ENCODE measurements at places on chromosomes 3 and 15.

- DNase-seq = no peak
Observed at GRCh38 chr3:109939817-109940216, 602.5 kb upstream of the DPPA4 start.

GRCh38 chr3:190972840-190973270 lies 110.4 kb upstream of the GMNC start:
- DNase-seq = no peak

- DNase-seq = no peak
Observed at GRCh38 chr15:40253167-40253790, 14.4 kb downstream of the PAK6 start.

- no peak for DNase-seq
Observed at GRCh38 chr3:42843713-42844411, 31.8 kb downstream of the CYP8B1 start.

DNA sequence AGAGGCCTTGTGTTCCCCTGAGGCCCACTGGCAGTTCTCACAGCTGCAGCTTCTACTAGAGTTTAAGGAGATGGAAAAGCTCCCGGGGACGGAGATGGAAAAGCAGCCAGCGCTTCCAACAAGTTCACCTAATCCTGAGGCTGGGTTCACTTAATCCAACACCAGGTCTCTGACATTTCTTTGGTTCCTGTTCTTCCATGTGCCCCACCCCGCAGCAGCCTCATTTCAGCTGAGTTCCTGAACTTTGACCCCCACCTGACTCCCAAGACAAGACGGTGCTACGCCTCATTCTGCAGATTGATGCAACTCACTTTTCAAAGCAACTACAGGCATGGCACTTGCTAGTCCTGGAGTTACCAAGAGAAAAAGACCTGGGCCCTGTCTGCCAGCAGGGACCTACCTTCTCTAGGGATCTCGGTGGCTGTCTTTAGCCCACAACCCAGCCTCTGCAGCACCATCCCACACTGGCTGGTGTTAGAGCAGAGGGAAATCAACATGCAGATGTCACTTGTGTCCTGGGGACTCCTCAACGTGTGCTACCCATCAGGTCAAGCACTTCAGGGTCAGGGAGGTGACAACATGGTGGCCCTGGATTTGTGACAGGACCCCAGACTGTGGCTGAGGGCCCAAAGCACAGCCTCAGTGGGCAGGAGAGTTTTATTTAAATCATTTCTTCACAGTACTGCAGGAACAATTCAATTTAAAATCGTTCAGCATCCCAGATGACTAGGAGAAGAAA lies 406.1 kb downstream of the VPS13C start:
- no peak for DNase-seq

- DNase-seq = no peak
Observed at GRCh38 chr3:141740349-141740748, 2.3 kb downstream of the RNF7 start.

DNA sequence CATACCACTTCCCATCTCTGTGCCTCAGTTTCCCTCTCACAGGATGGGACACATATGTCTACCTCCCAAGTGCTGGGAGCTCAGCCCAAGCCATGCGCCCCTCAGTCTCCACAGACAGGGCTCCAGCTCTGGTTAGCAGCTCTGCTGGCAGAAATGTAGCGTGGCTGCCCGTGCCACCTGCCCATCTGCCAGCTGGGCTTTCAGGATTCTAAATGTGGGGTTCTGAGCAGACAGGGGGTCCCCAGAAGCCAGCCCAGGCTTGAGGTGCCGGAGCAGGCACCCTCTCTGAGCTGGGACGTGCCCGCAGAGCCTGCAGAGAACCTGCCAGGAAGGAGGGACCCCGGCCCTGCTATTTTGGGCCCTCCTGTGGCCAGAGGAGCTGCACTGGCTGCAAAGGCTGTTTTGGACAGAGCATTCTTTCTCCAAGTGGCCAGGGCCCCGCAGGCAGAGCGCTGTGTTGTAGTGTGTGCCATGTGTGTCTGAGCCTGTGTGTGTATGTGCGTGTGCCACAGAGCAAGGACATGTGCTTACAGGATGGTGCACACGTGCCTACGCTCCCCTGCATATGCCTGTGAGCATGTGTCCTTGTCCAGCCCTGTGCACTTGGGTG lies 31.7 kb downstream of the PSTPIP1 start:
- DNase-seq = no peak

- no peak for DNase-seq
Observed at GRCh38 chr3:150602426-150603152, 532 bp upstream of the SELENOT start.

- DNase-seq = no peak
Observed at GRCh38 chr3:13556207-13556606, 7.3 kb downstream of the FBLN2 start.

DNA sequence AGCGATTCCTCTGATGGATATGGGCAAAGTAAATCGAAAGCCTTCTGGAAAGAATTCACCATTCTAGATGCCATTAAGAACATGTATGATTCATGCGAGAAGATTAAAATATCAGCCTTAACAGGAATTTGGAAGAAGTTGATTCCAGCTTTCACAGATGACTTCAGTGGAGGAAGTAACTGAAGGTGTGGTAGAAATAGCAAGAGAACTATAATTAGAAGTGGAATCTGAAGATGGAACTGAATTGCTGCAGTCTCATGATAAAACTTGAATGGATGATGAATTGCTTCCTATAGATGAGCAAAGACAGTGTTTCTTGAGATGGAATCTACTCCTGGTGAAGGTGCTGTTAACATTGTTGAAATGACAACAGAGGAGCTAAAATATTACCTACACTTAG lies 30.1 kb upstream of the TBC1D23 start:
- DNase-seq = no peak

DNA sequence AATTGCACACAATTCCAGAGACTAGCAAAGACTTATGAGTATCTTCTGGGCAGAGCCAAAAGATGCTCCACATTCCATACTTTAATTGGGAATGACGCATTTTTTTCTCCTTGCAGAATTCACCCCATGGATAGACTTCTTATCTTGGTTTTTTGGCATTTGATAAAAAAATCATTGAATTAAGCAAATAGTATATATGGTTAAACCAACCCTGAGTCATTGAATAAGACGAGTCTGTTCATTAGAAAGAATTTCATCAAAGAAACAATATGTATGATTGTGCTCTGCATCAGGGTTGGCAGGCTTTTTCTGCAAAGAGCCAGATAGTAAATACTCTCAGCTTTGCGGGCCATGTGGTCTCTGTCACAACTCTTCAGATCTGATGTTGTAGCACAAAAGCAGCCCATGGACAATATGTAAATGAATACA lies 9.2 kb upstream of the PDZRN3 start:
- DNase-seq = no peak

DNA sequence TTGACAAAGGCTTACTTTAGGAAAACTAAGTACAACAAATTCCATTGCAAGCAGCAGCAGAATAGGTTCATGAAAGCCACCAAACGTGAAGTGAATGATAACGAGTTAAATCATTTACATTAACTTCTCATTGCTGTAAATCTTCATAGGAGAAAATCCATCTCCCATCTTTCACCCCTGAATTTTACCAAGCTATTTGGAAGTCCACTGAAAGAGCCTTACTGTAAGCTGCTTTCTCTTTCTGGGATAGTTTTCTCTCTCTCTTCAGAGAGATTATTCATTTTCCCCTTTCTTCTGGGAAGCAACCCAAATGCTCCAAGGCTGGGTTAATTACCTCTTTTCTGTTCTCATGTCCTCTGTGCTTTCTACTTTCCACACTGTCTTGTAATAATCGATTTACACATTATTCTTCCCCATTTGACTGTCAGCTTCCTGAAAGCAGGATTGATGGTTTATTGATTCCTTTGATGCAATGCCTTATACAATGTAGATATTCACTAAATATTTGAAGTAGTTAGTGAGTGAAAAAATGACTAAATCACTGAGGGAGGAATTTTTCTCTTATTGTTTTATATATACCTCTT lies 914.3 kb upstream of the ARPP21 start:
- no peak for DNase-seq

- no peak for DNase-seq
Observed at GRCh38 chr15:67945131-67945530, 105.3 kb upstream of the RNU6-1 start.

DNA sequence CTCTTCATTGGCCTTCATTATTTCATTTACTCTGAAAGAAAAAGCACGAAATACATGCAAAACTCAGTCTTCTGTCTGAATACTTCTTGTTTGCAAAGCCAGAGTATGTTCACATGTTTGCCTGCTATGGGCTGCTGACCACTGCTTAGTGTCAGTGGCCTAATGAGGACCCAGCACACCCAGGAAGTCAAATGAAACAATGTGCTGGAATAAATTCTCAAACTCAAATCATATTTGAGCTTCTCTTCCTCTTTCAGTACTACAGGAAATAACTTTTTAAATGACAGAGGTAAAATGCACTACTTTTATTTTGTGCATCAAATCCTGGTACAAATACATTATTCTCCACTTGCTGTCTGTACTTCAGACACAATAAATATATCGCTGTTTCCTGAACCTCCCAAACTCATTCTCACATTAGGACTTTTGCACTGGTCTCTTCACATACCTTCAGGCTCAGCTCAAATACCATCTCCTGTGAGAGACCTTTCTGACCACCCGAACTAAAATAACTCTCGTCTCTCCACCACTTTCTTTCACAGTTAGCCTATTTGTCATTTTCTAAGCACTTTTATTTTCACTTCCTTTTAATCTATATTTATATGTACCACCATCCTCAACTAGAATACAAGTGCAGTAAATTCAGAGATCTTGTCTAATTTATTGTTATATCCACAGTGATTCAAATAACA lies 176.8 kb downstream of the TUSC7 start:
- no peak for DNase-seq

DNA sequence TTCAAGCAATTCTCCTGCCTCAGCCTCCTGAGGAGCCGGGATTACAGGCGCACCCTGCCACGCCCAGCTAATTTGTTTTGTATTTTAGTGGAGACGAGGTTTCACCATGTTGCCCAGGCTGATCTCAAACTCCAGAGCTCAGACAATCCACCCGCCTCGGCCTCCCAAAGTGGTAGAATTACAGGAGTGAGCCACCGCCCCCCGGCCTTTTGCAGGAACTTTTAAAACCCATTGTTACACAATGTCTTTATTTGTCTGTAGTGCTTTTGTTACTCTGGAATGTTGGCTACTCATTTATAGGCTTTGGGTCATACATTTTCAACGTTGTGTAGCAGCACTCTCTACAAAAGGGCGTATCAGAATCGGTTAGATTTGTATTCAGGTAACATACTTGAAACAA lies 499.1 kb downstream of the ROBO2 start:
- DNase-seq = no peak

DNA sequence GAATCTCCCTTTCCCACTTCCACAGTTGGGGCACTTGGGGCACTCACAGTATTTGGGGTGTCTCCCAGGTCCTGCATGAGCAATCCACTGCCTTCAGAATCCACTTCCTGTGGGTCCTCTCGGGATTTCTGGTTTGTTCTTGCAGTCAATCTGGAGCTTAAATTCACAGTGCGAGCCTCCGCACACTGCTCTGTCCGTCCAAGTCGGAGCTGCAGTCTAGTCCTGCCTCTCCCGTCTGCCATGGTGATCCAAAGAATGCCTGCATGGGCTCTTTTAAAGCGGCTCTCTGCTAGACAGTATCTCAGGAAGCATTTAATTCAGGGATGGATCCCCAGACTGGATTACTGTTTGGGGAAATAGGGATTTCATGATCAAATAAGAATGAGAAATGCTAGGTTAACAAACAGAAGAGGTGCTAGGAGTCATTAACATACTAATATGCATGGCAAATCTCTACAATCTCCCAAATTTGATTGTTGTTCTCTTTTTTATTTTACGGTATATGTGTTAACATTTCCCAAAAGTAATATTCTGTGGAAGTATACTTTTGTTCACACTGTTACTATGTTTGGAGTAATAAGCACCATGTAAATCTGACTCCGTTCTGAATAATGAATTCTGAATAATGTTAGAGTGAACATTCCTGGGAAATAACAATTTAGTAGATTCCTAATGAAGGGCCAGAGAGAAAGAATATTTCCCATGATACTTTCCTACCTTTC lies 142.5 kb downstream of the HCN4 start:
- no peak for DNase-seq

- no peak for DNase-seq
Observed at GRCh38 chr3:160537729-160538128, 27.6 kb downstream of the KPNA4 start.

GRCh38 chr3:113194823-113195401 lies 16.4 kb upstream of the BOC start:
- no peak for DNase-seq

DNA sequence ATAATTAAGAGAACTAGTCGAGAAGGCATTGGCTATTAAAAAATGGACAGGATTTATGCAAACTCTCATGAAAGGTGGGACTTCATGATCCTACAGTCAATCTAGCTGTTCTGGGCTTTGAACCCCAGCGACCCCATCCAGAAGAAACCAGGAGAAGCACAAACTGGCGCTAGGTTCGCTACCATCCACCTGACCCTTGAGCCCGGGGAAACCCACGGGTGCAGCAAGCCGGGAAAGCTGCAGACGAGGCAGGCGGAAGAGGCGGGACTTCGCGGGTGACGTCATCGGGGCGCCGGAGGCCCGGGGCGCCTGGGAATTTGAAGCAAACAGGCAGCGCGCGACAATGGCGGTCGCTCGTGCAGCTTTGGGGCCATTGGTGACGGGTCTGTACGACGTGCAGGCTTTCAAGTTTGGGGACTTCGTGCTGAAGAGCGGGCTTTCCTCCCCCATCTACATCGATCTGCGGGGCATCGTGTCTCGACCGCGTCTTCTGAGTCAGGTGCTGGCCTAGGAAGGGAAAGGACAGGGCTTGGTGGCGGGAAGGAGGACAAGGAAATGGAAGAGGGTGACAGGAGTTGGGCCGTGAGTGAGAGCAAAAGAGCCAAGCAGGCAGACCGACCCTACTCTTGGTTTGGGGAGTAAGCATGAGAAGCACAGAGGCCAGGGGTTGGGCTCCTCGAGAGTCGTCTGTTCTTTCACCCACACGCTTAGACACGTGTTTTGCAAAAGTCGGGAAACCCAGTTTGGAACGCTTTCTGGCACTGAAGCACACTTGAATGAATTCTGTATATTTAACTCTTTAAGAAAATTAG lies at the start of gene UMPS:
Gene UMPS (plus strand): TSS at position 324 of the 812 bp plus-strand sequence. CDS start 20 bp downstream, at position 344.
- peak; percentile 80 for DNase-seq

GRCh38 chr3:869734-870133 lies 223.1 kb upstream of the CNTN6 start:
- DNase-seq = no peak

DNA sequence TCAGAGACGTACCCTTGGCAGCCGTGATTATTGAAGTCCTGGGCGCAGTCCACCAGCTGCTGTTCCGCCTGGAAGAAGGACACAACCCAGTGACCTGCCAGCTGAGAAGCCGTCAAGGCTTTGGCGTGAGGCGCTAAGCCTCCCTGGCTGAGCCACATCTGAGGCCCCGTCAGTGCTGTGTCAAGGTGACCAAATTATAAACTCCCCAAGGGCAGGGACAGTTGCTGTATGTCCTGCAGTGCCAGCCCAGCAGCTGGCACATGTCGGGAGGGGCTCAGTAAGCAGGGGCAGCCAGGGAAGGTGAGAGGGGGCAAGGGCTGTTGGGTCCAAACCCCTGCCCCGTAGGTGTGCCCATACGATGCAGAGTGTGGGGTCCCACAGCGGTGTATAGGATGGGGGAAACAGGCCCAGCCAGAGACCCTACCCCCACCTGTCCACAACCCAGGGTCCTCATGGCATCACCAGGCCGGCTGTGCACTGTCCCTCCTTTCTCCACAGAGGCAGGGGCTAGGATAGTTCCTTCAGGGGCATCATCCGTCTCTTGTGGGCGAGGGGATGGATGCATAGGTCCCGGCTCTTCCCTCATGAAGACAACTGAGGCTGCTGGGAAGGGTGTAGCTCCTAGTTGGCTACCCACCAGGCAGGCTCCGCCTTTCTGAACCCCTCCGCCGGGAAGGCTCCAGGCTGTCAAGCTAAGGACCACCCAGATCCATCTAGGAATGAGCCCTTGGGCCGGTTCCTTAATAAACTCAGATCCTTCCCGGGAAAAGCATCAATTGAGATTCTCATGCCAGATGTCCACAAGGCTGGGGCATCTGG lies 13.2 kb downstream of the CTSH start:
- no peak for DNase-seq
